ENCODE measurements at places on chromosomes 12 and 14.

DNA sequence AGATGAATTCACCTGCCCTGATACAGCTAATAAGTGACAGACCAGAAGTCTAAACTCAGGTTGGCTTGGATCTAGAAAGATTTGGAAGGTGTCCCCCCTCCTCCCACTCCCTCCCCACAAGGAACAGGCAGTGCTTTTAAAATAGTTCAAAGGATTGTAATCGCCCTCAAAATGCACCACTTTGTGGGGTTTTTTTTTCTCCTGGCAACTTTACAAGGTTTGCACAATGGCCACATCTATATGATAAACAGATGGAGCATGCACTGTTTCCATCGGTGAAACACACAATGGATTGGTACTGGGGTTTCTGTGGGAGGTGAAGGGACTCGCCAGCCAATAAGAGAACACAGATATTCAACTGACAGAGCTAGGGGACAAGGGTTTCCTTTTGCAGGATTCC, 137.4 kb downstream of the LLPH start:
- DNase-seq, result no peak

- no peak for DNase-seq
Measured at GRCh38 chr12:26172539-26172938, 22.8 kb upstream of the SSPN start.

GRCh38 chr14:71133296-71133695, 226.0 kb downstream of the PCNX1 start:
- DNase-seq, result no peak

DNA sequence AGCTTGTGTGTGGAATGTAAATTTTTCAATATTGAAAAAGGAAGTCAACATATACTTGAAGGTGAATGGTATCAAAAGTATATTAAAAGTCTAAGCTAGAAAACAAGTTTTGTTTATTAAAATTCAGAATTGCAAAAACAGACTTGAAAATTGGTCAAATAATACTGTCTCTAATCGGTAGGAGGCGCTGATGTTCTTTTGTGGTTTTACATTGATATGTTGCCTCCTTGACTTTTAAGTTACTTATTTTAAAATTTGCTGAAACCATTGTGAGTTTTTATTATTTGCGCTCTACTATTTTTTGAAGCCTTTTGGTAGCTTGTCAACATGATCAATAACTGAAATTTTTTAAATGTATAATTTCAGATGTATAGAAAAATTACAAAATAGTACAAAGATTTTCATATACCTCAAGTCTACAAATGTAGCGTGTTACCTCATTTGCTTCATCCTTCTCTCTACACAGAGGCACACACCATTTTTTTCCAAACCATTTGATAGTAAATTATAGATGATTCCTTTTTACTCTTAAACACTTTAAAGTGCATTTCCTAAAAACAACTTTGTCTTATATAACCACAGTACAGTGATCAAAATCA, 6.9 kb downstream of the RTRAF start:
- no peak for DNase-seq

DNA sequence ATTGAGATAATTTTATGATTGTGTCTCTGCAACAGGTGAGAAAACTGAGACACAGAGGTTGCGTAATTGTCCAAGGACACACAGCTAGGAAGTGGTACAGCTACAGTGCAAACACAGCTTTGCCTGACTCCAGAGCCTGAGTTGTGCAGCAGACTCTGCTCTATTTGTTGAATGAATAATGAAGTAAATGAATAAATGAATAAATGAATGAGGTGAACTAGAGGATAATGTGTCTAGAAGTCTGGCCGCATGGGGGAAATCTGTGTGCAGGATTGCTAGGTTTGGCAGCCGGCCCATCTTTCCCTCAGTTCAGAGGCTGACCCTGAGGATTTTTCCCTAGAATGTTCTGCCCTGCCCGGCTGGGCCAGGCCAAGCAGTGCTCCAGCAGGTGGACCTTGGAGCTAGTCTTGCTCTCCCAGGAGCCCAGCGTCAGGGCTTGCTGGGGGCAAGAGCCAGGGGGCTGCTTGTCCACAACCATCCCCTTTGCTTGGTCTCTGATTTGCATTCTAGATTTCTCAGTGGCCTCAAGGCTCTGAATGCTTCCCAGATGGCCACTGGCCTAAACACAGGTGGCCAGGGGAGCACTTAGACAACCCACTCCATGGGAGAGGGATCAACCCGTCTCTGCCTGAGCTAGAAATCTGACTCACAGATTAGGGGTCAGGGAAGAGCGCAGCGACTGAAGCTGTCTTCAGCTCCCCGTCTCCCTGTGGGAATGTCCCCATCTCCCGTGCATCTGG, 225.2 kb downstream of the C12orf75 start:
- DNase-seq, result no peak

- no peak for DNase-seq
Measured at GRCh38 chr12:112096070-112096469, 12.5 kb downstream of the NAA25 start.

DNA sequence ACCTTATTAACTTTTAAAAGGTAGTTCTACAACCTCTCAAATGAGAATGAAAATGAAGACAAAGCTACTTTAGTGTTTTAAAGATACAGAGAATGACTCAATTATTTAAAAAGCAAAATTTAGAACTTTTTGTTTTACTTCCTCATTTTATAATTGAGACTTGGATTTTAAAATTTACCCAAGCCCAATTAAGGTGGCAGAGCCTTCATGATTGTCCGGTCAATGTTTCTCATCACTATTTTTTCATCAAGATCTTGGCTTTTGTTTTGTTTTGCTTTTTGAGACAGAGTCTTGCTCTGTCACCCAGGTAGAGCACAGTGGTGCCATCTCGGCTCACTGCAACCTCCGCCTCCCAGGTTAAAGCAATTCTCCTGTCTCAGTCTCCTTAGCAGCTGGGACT, 32.7 kb downstream of the PPP4R3A start:
- no peak for DNase-seq

GRCh38 chr14:28870033-28870564, 103.5 kb downstream of the FOXG1 start:
- DNase-seq, result no peak

Measured in endothelial cell (in vitro differentiated cells).